ENCODE measurements at places on chromosomes 16 and 17.

DNA sequence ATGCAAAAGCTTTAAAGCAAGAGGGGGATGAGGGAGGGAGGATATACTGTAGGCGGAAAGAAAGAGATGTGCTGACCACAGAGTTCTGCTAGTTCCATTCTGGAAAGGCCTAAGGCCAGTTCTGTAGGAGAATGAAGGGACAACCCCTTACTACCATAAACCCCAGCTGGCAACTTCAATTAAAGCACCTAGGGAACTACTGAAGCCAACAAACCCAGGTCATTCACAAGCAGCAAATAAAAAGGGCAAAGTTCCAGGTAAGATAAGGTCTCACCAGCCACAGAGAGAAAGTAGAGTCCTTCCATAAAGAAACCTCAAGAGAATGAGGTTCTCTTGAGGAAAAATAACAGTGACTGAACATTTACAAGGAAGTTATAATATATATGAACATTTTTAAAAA is 12.8 kb downstream of the TERF2 start:
- no peak for DNase-seq

DNA sequence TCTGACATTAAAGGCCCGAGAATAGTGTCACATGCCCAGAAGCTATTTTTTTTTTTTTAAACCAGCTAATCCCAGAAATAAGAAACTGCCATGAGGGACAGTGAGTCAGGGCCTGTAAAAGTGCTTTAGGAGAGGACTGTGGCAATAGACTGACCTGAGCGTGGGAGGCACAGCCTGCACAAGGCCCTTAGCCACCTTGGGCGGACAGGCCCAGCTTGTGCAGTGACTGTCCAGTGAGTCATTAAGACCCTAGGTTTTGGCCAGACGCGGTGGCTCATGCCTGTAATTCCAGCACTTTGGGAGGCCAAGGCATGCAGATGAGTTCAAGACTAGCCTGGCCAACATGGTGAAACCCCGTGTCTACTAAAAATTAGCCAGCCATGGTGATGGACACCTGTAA is 343.0 kb upstream of the ZFHX3 start:
- DNase-seq, result peak; percentile 61

- DNase-seq, result no peak
These were observed 39.3 kb downstream of the CHD9 start for GRCh38 chr16:53094013-53094630.

GRCh38 chr17:72887322-72887721 is 205.2 kb downstream of the SLC39A11 start:
- no peak for DNase-seq

DNA sequence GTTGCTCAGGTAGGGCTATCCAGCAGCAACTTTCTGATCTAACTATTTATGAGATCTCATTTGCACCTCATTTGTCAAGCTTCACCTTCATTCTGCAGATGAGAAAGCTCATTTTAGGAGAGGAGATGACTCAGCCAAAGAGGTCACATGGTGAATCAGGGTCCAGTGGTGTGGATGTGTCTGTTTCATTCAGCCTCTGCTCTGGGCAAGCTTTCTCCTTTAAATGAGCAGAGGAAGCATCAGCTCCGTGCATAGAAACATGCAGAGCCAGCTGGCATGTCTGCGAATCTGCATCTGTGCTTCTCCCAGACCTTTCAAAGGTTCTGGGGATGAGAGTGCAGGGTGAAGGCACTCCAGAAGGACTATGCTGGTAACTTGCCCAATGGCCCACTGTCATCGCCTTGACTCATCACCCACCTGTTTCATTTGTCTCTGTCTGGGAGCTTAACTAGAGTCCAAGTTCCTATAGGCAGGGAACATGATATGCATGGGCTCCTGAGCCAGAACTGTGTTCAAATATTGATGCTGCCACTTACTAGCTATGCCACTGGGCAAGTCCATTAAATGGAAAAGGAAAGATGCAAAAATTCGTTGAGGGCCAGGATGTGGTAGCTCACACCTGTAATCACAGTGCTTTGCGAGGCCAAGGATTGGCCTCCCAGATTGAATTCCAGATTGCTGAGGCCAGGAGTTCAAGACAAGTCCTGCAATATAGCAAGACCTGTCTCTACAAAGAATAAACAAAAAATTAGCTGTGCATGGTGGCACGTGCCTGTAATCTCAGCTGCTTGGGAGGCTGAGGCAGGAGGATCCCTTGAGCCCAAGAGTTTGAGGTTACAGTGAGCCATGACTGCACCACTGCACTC is 67.1 kb upstream of the NLK start:
- peak; percentile 20 for DNase-seq
